A549 treated with dexamethasone at 1 μM for 4 hours (cell line): ENCODE measurements at places on chromosomes 11 and 22. TPM values are rescaled to one million over a fixed set of nuclear protein-coding genes. Genes with fewer than 3 reads are reported as not detected.

The PNPLA5 gene
- total RNA-seq = 0.03 to 0.14 TPM (median 0.05 TPM) in 3 of 5 replicates, not detected in the others

The MRGPRE gene
- total RNA-seq = 0.06 to 0.14 TPM (median 0.08 TPM) in 4 of 5 replicates, not detected in the other

The C11orf54 gene
- 12.8 to 18.6 TPM (median 15.2 TPM) in 5 replicates for total RNA-seq

The TMEM151A gene
- 2.0 to 3.8 TPM (median 3.5 TPM) in 5 replicates for total RNA-seq

The CHORDC1 gene
- total RNA-seq = 66.0 to 87.6 TPM (median 80.4 TPM) in 5 replicates

The OR5P2 gene
- total RNA-seq = not detected in 5 replicates

The ARHGEF17 gene
- total RNA-seq = 7.8 to 14.7 TPM (median 12.1 TPM) in 5 replicates

The DPP3 gene
- 48.9 to 58.4 TPM (median 56.0 TPM) in 5 replicates for total RNA-seq

The NUDT8 gene
- total RNA-seq = 8.5 to 12.6 TPM (median 11.3 TPM) in 5 replicates

The SAA4 gene
- not detected in 5 replicates for total RNA-seq

The SVIP gene
- 9.2 to 14.0 TPM (median 11.3 TPM) in 5 replicates for total RNA-seq

The IL17RA gene
- total RNA-seq = 5.3 to 8.0 TPM (median 6.4 TPM) in 5 replicates
